ENCODE measurements at places on chromosomes 11 and 22. TPM values are rescaled to one million over a fixed set of nuclear protein-coding genes. Genes with fewer than 3 reads are reported as not detected.

GRCh38 chr11:134957540-134958335 lies 545.7 kb upstream of the B3GAT1 start:
- no peaks in the 10 kb centered on the region for H3K27me3 ChIP-seq
- no peaks in the 10 kb centered on the region for H3K36me3 ChIP-seq

GRCh38 chr22:22843848-22844247 lies 43.8 kb upstream of the IGLL5 start:
- H3K27me3 ChIP-seq, result no peaks in the 10 kb centered on the region
- no peak overlapping the region for H3K4me3 ChIP-seq
- H3K4me1 ChIP-seq, result no peaks in the 10 kb centered on the region
- no peak for DNase-seq

The CHRM4 gene
- 13.5 TPM for polyA plus RNA-seq

GRCh38 chr11:32316232-32316631 lies 119.1 kb downstream of the WT1 start:
- no peaks in the 10 kb centered on the region for H3K27me3 ChIP-seq
- no peak overlapping the region for H3K4me3 ChIP-seq
- H3K4me1 ChIP-seq, result peaks cover 14% of the 10 kb centered on the region
- no peaks in the 10 kb centered on the region for H3K36me3 ChIP-seq
- DNase-seq, result no peak

The ME3 gene
- polyA plus RNA-seq, result 26.7 TPM

Data from testis (tissue), 5 donors.